ENCODE measurements at places on chromosomes 5 and 9. TPM values are rescaled to one million over a fixed set of nuclear protein-coding genes. Genes with fewer than 3 reads are reported as not detected.

LCN2 gene
- total RNA-seq, result not detected

ACTBL2 gene
- not detected for total RNA-seq

DNA sequence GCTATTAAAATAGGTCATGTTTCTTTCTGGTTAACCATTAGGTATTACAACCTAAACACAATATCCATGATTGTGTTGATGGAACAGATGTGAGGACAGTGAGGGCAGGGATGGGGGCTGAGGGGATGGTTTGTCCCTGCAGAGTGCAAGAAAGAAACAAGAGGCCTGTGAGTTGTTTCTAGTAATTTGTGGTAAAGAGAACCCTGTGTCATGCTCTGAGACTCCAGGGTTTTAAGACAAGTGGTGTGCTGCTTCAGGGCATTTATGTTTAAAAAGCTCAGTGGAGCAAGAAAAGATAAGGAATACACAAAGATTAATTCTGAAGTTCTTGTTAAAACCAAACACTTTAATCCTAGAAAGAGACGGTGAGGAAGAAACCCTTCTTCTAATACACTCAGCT is 656.5 kb downstream of the TLE1 start:
- no peak for DNase-seq

- no peak for DNase-seq
Measured at GRCh38 chr5:86360801-86361200, 256.9 kb upstream of the COX7C start.

- no peak for DNase-seq
Measured at GRCh38 chr5:59698207-59699178, 195.0 kb downstream of the PDE4D start.

BRINP1 gene
- total RNA-seq, result not detected

AGXT2 gene
- total RNA-seq, result not detected

- DNase-seq, result no peak
Measured at GRCh38 chr9:118563677-118564076, 805.6 kb downstream of the BRINP1 start.

OR1J2 gene
- total RNA-seq, result not detected

ATG10 gene
- 3.5 TPM for total RNA-seq

- no peak for DNase-seq
Measured at GRCh38 chr9:78004478-78005229, 27.0 kb downstream of the GNAQ start.

BTNL9 gene
- 52.7 TPM for total RNA-seq

- no peak for DNase-seq
Measured at GRCh38 chr5:170554521-170555267, 50.9 kb downstream of the KCNIP1 start.

ALDH1B1 gene
- total RNA-seq, result 9.4 TPM

GRCh38 chr5:74552101-74552500 is 88.4 kb downstream of the ENC1 start:
- no peak for DNase-seq

DNA sequence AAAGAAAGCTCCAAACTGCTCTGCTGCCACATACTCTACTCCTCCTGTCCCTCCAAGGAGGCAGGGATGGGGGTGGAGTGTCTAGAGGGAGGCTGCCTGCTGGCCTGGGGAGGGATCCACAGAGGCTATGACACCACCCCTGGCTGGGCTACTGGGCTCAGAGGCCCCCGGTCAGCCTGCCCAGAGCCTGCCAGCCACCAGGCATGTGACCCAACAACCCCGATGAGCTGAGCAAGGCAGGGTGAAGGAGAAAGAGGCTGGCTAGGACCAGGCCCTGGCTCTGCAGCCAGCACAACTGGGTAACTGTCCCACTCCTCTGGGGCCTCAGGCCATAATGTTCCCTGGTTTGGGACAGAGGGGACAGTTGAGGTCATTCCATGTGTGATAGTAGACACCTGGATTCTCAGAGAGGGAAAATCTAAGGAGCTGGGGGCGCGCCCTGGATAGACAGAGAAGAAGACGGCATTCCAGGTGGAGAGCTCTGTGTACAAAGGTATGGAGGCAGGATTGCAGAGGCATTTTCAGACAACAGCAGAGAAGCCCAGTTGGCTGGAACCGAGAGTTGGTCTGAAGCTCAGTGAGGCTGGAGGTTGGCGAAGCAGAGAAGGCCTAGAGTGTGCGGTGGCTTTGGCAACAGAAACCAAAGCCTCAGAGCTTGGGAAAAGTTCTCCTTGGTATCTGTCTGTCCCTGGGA is 33.8 kb upstream of the IL17B start:
- DNase-seq, result no peak

GRCh38 chr5:53019320-53019719 is 30.2 kb downstream of the ITGA2 start:
- no peak for DNase-seq

GRCh38 chr9:127318651-127319167 is 54.1 kb downstream of the GARNL3 start:
- DNase-seq, result no peak

DNA sequence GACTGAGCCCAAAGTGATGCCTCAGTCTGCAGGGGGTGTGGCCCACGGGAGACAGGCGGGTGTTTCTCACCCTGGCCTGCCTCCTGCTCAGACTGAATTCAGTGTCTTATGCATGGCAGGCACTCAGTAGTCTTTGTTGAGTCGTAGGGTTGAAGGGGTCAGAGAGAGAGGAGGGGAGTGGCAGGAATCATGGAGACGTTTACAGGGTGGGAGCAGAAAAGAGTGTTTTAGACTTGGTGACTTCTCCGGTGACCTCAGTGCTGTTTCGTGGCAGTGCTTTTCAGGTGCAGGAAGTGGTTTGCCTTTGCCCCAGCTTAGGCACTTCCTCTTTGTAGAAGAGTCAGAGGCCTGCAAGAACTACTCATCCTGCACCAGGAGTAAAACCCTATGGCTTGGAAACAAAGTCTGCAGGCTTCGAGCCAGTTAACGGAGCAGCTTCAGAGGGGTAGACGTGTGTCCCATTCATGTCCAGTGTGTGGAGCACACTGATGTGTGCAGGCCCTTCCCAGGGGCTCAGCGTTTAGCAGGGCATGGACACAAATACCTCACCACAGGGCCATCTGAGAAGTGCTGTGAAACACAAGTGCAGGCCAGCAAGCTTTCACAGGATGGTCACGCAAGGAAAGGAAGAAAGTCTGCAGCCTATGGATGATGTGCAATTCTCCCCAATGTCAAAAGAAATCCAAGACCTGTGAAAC is 24.5 kb upstream of the SEMA4D start:
- no peak for DNase-seq

Data from tibial nerve (tissue), 4 donors.